ENCODE measurements at places on chromosomes 3 and 15.

GRCh38 chr3:157477441-157477840 lies 25.8 kb downstream of the VEPH1 start:
- DNase-seq: no peak

DNA sequence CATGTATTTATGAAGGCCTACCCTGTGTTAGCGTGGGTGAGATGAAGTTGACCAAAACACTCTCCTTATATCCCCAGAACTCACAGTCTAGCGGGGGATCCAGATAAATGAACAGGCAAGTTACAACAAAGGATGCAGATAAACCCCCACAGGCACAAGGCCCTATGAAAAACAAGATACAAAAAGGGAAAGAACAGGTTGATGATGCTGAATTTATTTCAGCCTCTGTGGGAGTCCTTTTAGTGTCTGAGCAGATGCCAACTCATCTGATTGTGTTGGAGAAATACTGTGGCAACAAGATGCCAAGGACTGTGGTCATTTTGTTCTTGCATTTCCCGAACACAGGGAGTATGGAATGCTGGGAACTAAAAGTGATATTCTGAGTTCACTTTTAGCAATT lies 300.0 kb downstream of the CHST2 start:
- peak; percentile 6 for DNase-seq

DNA sequence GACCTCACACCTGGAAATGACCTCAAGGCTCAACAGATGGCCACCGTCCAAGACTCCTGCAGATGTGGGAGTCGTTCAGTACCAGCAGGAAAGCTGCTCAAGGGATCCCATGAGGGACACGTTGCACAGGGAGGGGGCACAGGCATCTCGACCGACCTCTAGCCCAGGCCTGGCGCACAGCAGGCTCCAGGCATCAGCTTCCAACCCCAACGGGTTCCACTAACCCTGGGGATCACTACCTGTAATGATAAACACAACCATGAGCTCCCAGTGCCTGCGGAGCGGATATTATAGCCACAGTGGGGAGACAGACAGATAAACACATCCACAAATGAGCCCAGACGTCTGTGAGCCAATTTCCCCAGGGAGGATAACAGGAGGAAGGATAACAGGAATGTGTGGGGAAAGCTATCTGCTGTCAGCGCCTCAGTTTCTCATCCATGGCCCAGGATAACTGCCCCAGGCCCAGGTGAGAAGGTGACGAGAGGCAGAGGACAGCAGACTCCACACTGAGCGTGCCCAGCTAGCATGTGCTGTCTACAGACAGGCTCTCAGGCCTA lies 19.9 kb downstream of the NUP210 start:
- DNase-seq: no peak

GRCh38 chr15:74543583-74543982 lies 2.6 kb downstream of the ARID3B start:
- DNase-seq: no peak

DNA sequence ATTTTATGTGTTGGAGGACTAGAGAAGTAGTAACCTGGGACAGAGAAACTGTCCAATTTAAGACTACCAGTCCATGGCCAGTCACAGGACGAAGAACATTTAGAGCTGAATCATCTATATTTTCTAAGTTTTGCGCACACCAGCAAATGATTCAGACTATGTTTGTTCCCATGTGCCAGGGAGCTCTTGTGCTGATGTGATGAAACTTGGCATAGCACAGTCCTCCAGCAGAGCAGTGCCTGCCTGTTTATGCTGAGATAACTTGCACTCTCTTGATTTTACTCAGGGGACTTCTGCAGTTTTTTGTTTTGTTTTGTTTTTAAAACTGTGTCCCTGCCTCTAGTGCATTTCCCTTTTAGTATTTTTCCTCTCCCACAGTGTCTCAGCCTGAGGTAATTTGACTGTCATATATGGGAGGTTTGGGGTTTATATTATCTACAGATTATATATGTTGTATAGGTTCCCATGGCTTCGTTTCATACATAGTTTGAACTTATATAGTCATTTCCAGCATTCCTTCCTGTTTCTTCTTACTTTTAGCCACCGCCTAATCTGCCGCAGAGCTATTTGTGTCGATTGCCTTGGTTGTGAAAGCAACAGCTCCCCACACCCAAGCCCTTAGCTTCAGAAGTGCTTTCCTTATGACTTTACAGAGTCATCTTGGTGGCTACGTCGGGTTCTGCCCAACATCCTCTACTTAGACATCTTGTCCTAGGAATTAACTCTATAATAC lies 45.5 kb downstream of the PPM1L start:
- DNase-seq: no peak

- no peak for DNase-seq
Observed at GRCh38 chr15:64930778-64931371, 19.2 kb downstream of the ANKDD1A start.

- DNase-seq: no peak
Observed at GRCh38 chr3:146091397-146091796, 69.6 kb downstream of the PLOD2 start.

GRCh38 chr3:191424881-191425280 lies 36.1 kb upstream of the PYDC2 start:
- DNase-seq: no peak

GRCh38 chr3:37762698-37763097 lies 99.0 kb upstream of the CTDSPL start:
- DNase-seq: no peak

DNA sequence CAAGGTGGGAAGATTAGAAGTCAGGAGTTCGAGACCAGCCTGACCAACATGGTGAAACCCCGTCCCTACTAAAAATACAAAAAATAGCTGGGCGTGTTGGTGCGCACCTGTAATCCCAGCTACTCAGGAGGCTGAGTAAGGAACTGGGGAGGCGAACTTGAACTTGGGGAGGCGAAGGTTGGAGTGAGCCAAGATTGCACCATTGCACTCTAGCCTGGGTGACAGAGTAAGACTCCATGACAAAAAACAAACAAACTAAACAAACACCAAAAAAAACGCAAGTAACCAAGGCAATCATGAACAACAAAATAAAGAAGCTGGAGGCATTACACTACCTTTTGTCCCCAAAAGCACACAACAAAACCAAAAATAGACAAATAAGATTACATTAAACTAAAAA lies 547.3 kb upstream of the GBE1 start:
- no peak for DNase-seq

DNA sequence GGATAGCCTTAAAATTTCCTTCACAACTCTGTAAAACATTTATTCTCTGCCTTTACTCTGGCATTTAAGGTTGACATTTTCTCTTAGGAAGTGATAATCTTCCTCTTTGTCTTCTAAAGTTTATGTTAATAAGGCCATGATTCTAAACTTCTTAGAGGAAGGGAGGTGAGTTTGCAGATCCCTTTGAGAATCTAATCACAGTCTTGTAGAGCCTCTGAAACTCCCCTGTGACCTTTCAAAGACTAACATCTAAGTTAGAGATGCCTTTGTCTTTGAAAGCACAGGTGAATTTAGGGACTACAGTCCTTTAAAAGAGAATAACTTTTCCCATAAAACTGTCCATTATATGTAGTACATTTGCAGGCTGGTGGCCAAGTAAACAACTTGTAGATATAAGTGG lies 115.1 kb downstream of the PLCL2 start:
- no peak for DNase-seq

DNA sequence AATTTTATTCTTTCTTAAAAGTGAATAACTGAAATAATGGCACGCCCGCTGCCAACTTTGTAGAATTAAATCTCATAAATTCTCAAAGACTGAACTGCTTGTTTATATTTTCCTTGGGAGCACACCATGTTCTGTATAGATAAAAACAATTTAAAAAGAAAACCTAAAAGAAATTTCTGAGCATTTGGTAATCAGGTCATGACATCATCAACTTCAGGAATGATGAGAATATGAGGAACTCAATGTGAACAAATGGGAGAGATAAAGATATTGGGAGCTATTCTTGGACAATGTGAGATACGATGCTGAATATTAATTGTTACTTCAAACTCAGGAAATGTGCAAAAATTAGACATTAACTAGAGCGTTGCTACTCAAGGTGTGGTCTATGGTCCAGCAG lies 10.0 kb upstream of the VGLL3 start:
- no peak for DNase-seq

GRCh38 chr3:13401149-13401548 lies 19.0 kb downstream of the NUP210 start:
- DNase-seq: no peak

GRCh38 chr3:158470944-158471638 lies 99.9 kb upstream of the MLF1 start:
- DNase-seq: no peak

DNA sequence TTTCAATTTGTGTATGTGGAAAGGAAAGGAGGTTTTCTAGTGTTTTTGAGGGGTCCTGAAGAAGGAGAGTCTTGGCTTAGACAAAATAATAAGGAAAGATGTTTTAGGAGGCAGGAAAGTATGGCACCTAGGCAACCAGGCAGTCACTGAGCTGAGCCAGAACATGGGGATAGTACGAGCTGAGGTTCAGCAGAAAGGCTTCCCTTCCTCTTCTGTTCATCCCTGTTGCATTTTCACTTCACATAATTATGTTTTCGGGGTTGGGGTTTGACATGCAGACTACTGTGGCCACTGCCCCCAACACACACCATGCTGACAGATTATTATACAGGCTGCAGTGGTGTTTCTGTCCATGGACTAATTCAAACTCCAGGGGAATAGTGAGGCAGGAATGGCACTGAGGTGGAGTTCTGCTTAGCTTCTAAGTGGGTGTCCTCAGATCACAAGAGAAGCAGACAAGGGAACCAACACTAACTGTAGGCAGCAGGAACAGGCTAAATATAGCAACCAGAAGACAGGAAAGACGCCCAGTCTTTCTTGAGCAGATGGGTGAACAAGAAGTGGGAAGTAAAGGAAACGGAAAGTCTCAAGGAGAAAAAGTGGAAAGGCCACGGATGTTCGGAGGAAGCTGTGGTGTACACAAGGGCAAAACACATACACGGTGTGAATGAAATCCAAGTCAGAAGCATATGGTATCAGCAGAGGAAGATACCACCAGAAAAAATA lies 305.8 kb downstream of the PLCL2 start:
- peak; percentile 27 for DNase-seq

- DNase-seq: no peak
Observed at GRCh38 chr15:65195548-65195923, 10.4 kb upstream of the CLPX start.

GRCh38 chr3:52849656-52850055 lies 14.8 kb upstream of the MUSTN1 start:
- DNase-seq: no peak

Data from occipital lobe (tissue), 3 donors.